ENCODE measurements at places on chromosomes 3 and 15.

DNA sequence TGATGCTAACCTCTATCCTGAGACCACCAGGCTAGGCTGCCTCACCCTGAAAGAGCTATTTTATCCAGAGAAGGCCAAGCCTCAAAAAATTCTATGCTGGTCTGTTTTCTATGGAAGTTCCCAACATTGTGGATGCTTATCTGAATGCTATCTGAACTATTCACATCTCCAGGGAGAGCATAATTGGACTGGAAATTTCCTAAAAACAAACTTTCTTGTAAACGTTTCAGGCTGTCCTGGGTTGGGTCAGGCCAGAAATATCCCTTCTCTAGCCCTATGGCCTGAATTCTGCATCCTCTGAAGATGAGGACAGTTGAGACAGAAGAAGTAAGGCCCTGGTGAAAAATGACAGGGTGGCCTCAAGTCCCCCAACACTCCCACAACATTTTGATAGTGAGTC lies 706.4 kb upstream of the NR2F2 start:
- no peak for DNase-seq

DNA sequence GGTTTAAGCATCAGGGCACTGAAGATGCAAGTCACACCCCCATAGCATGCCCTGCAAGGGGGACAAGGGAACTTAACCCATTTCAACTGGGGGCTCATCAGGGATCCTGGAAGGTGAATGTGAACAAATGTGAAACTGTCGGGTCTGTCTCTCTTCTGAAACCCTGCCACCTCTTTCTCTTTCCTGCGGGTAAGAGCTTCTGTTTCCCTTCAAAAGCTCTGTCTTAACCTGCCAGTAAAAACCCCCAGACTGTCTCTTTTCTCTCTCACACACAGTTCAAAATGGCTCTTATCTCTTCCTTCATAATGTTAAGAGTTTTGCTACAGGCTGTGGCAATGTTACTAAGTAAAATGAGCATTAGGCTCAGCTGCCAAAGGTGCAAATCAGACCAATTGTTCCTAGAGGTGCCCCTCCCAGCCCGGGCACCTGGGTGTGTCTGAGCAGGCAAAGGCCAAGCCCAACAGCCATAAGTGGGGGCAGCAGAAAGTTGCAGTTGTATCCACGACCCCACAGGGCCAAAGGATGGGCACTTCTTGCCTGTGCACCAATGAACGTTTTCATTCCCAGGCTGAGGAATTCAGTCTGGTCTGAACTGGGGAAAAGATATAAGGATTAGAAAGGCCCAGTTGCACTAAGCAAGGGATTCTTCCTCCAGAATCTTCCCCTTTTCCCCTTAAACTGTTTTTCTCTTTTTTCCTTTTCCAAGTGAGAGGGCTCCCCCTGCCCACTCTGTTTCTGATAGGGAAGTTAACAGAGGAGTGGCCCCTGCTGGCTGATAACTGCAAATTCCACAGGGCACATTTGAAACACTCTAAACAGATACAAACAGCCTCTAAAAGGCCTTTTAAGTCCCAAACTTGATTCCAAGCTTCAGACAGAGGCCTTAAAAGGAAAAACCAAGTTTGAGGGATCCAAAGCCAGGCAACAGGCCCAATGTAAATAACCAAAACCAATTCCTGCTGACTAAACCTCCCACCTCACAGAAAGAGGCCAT lies 113.8 kb upstream of the EPHA6 start:
- DNase-seq: no peak

GRCh38 chr3:169891886-169892285 lies 19.5 kb upstream of the SAMD7 start:
- DNase-seq: no peak

- no peak for DNase-seq
Observed at GRCh38 chr3:189188466-189188865, 16.7 kb downstream of the TPRG1 start.

- DNase-seq: no peak
Observed at GRCh38 chr3:150251187-150252062, 156.7 kb upstream of the TSC22D2 start.

GRCh38 chr3:94303897-94304296 lies 241.0 kb downstream of the NSUN3 start:
- DNase-seq: no peak

DNA sequence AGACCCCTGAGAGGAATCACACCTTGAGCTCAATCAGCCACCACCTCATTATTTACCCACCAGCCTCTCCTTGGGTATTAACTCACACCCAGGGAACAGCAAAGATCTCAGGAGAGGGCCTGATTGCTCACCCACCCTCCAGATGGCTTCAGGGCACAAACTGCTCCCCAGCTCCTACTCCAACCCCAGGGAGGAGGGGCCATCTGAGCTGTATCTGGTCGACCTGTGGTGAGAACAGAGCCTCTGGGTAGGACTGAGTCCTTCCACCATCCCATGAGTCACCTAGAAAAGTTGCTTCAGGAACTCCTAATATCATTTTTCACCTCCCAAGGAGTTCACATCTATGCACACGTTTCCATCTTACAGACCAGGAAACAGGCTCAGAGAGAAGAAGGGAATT lies 44.8 kb upstream of the HES1 start:
- no peak for DNase-seq

- no peak for DNase-seq
Observed at GRCh38 chr3:124281453-124282316, 289.8 kb upstream of the ROPN1 start.

DNA sequence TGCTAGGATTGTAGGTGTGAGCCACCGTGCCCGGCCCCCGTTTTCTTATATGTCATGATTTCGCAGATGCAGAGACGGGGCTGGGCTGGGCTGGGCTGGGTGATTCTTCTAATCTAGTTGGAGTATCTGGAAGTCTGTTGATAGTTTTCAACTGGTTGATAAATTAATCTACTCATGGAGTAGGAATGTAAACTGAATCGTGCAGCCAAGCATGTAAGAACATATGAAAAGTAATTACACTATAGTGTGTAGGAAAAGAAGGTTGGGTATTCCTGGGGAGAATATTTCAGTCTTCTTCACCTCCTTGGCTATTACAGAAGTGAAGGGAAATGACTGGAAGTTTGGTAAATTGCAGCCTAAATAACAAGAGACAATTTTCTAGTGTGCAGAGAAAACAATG lies 82.6 kb upstream of the MAGI1 start:
- DNase-seq: no peak

DNA sequence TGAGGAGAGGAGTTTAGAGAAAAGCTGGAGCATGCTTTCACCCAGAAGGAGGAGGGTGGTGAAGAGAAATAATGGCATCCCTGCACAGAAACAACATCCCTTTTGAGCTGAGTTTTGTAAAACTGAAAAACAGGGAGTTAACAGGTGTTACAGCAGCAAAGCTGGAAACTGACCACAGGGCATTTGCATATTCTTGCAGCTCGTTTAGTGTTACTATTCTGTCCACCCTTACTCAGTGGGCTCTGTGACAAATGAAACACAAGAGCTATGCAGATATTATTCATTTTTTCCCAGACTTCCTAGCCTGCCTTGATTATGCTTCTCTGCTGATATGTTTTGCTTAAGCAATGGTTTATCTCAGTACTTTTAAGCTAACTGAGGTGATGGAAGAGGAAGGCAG lies 272.0 kb downstream of the NEK10 start:
- no peak for DNase-seq

- no peak for DNase-seq
Observed at GRCh38 chr3:29026286-29026685, 254.6 kb upstream of the RBMS3 start.

DNA sequence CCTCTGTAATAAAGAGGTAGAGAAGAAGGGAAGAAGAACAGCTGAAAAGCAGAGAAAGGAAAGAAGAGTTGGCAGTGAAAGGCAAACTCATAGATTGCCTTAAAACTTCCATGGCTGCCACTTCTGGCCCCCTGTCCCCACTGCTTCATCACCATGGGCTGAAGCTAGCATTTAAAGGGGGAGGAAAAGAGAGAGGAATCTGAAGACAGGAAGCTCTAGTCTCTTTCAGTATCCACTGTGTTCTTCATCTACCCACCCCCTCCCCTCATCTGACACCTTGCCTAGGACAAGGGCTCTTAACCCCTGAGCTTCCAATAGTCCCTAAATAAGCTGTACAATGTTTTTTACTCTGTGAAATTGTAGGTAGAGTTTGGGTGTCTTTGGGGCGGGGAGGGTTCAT lies 60.6 kb downstream of the ALCAM start:
- DNase-seq: no peak

- DNase-seq: no peak
Observed at GRCh38 chr3:100798012-100798411, 88.7 kb downstream of the TFG start.

GRCh38 chr15:77753281-77753873 lies 120.7 kb upstream of the LINGO1 start:
- no peak for DNase-seq

DNA sequence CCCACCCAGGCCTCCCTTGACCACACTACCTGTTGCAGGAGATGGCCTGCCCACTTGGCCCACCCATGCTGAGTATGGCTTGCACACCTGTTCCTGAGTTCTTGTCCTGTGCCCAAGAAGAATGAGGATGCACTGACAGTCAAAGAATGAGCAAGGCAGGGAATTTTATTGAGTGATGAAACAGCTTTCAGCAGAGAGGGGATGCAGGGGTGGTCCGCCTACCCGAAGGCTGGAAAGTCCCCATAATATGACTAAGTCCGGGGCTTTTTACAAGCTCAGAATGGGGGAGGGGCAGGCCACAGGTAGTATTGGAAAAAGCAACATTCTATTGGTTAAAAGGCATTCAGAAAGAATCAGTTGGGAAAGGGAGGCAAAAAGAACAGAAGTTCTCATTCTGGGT lies 29.9 kb upstream of the RNU6-1 start:
- DNase-seq: no peak

GRCh38 chr3:152823781-152824180 lies 11.2 kb upstream of the P2RY1 start:
- no peak for DNase-seq

GRCh38 chr3:23430781-23431398 lies 227.8 kb downstream of the UBE2E2 start:
- DNase-seq: no peak

- no peak for DNase-seq
Observed at GRCh38 chr3:51141573-51141972, 243.5 kb upstream of the MANF start.

GRCh38 chr3:9149566-9149965 lies 99.9 kb downstream of the SRGAP3 start:
- no peak for DNase-seq

DNA sequence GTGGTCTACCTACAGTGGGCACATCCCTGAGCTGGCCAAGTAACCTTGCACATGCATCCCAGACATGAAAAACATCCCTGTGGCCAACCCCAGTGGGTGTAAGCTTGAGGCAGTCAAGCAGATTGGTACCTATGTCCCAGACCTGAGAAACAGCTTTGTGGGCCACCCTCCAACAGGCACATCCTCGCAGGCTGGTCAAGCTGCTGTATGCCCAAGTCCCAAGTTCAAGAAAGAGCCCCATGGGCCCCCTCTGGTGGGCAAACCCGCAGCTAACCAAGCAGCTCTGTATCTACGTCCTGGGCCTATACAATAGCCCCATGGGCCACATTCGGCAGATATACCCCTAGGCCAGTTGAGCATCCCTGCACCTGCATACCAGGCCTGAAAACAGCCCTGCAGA lies 186.3 kb upstream of the GPR149 start:
- DNase-seq: no peak

DNA sequence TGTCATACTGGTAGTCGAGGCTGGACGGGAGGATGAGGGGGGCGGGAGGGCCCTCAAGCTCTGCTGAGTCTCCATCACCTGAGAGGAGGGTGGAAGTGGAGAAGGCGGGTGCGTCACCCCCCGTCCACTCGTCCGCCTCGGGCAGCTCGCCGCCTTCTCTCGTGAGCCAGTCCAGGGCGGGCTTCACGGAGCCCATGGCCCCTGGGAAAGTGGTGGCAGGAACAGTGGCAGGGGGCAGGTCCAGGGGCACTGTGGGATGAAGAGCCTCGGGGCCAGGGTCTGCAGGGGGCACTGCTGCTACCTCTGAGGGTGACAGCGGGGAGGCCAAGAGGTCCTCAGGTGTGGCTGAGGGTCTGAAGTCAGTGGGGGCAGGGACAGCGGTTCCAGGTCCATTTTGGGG lies 10.3 kb downstream of the PLXNB1 start:
- no peak for DNase-seq

DNA sequence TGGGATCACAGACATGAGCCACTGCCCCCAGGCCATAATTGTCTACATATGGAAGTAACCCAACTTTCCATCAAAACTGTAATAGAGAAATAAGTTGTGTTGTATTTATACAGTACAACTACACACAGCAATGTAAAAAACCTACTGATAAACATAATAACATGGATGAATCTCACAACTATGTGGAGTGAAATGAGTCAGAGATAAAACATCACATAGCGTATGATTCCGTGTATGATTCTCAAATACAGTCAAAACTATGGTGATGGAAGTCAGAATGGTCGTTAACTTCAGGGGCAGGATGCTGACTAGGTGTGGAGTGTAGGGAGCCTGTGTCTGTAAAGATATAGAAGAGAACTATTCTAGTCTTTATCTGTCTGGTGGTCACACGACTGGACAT lies 332.7 kb upstream of the SLCO3A1 start:
- no peak for DNase-seq

- no peak for DNase-seq
Observed at GRCh38 chr15:61309031-61309511, 80.0 kb upstream of the RORA start.

DNA sequence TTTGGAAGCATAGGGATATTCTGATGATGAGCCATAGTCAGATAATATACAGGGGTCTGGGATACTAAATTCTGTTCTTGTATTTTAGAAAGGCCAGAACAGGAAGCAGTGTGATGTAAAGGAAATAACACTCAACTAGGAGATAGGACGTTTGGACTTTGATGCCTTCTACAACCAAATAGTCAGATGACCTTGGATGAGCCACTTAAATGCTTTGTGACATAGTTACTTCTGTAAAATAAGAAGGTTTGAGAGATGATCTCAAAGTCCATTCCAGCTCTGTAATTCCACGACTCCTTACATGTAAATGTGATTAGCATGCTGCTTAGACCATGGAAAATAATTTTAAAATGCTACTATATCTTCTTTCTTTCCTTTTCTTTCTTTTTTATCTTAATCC lies 29.5 kb upstream of the CCDC54 start:
- DNase-seq: no peak

GRCh38 chr3:190016966-190017365 lies 103.7 kb downstream of the P3H2 start:
- no peak for DNase-seq

DNA sequence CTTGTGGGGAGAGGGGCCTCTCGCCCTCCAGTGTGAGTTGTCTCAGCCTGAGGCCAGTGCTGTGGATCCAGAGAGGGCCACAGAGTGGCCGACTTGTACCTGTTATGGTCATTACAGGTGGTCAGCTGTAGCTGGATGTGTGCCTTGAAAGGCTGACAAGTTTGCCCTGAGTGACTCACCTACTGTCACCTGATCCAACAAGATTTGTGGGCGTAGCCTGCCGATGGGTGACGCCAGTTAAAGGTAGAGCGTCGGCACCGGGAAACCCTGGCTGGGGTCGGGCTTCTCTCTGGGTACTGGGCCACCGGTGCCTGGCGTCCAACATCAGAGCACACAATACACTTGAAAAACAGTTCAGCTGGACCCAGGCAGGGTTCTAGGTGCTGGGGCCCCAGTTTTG lies 2.8 kb upstream of the ISG20 start:
- DNase-seq: no peak

Data from stimulated activated CD4-positive, alpha-beta T cell treated with anti-CD3 and anti-CD28 coated beads, Interleukin-4, amount 100 ng/mL, for 48 hours (primary cell).